ENCODE measurements at places on chromosomes 4 and X.
A peak's percentile ranks its signal among the peaks of the same experiment; 100 is the strongest.

DNA sequence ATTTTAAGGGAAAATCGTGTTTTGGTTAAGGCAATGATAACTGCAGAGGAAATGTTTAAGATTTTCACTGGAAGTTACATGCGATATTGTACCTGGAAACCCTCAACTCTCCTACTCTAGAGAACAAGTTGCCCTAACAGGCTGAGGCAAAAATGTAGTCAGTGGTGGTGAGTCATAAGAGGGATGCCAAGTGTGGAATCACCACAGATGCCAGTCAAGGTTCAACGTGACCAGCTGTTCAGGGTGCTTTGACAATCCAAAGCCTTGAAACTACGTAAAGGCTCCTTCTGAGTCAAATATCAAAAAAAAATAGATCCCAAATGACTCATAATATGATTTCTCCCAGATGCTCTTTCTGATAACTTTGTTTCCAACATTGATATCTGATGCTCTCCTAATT lies 77.9 kb upstream of the AFF2 start:
- peak; percentile 6 for DNase-seq

- DNase-seq: no peak
Observed at GRCh38 chrX:123087326-123087725, 96.8 kb upstream of the GRIA3 start.

GRCh38 chr4:67101612-67102011 lies 443.7 kb downstream of the CENPC start:
- DNase-seq: no peak

DNA sequence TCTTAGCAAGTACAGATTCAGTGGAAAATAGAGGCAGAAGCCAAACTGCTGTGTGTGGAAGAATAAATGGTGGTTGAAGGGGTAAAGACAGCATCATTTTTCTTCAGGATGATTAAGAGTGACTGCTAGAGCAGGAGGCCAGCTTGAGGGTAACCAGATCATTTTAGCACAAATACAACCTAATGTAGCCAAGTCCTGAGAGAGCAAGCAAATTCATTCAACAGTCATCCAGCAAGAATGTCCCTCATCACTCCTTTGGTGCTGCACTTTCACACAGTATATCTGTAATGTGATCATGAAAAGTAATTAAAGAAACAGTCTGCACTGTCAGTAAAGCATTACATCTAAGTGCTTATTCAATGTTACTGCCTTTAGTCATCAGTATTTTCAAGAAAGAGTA lies 44.8 kb downstream of the NPFFR2 start:
- DNase-seq: peak; percentile 8

DNA sequence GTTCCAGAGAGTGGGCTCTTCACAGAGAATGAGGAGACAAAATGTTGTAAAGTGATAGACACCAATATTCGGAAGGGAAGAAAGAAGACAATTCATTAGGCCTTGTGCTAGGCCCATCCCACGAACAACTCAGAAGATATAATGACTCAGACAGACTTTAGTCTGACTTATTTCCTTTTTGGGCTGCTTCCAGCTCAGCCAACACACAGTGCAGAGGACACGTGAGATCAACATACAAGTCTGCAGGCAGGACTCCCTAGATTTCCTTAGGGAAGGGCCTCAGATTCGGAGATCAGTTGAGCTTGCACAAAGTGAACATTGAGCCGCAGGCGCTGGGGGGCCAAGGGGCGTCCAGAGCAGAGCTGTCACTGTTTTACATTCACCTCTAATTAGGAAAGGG lies 290.7 kb upstream of the TENM3 start:
- DNase-seq: peak; percentile 70

GRCh38 chr4:165625281-165625680 lies 246.5 kb downstream of the CPE start:
- DNase-seq: no peak

DNA sequence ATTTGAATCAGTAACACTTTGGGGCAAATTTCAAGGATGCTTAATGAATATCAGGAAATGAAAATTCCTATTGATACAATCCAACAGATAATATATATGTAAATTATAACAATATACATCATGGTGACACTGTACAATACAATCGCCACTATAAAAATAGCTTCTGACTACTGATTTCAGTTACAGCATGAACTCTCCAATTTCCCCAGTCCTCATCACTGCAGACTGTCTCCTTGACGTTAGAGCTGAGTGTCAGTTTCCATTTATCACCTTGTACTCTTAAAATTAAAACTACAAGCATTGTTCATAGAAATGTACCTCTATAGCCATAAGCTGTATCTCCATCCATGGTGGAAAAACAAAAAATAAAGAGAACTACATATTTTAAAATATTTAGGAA lies 23.4 kb downstream of the TBC1D9 start:
- no peak for DNase-seq

DNA sequence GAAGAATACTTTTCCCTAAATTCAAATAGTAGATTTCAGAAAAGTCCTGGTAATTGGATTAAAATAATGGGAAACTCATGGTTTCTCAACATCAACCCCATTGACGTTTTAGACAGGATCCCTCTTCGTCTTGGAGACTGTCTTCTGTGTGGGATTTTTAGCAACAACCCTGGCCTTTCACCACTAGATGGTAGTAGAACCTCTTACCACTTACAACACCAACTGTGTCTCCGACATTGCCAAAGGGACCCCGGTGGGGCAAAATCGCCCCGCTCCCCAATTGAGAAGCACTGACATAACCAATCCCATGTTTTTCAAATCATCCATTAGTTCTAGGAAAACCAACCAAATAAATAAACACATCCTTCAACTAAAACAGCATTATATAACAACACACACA lies 16.9 kb upstream of the ANOS1 start:
- DNase-seq: peak; percentile 23

- DNase-seq: no peak
Observed at GRCh38 chr4:26455571-26455970, 34.7 kb downstream of the CCKAR start.

DNA sequence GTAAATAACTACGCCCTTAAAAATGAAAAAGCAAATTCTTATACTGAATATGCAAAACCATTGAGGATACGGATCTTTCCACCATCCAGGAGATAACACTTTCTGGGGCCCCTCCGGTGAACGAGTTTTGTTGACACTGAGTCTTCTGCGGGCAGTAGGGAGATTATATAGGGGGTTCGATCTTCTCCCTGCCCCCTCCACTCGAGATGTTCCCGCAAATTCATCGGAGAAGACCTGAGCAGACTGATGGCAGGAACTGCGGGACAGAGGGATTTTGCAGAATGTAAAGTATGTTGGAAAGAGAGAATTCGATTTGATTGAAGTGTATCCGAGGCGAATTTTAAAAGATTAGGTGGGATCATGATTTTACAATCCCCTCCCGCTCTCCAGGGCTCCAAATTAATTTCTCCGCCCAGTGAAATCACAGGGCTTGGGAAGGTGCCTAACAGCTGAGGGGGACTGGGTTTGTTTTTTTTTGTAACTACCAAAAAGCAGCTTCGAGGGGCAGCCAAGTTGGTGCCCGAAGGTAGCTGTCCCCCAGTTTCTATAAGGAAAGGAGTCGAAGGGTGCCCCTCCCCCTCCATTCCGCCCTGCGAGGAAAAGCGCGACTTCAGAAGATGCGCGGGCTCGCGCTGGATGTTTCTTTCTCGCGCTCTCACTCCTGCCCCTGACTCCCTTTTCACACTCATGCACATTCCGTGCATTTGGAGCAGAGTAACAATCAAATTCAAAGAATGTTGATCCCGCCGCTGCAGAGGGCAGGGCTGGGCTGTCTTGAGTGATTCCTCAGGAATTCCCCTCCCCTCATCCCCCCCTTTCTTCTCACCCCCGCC lies 1.2 kb downstream of the TMEM255A start:
- peak; percentile 37 for DNase-seq

- no peak for DNase-seq
Observed at GRCh38 chrX:151987108-151987507, 12.6 kb upstream of the GABRE start.

- no peak for DNase-seq
Observed at GRCh38 chrX:111719426-111720210, 38.6 kb downstream of the ALG13 start.

GRCh38 chr4:1600811-1601532 lies 83.1 kb downstream of the FAM53A start:
- DNase-seq: no peak

DNA sequence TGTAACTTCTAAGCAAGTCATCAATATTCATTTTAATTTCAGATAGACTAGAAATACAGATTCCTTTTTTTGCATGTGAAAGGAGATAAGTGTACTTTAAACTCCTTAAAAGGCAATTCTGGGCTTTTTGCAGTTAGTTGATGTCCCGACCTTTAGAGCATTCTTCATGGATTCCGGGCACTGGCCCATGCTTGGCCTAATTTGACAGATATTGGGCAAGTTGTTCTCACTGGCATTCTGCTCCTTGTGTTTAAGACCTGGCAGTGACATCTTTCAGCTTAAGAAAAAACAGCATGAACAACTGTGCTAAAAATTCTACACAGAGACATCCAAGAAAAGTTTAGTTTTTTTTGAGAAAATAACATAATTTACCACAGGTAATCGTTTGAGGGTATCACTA lies 1037.2 kb downstream of the PCDH18 start:
- no peak for DNase-seq

DNA sequence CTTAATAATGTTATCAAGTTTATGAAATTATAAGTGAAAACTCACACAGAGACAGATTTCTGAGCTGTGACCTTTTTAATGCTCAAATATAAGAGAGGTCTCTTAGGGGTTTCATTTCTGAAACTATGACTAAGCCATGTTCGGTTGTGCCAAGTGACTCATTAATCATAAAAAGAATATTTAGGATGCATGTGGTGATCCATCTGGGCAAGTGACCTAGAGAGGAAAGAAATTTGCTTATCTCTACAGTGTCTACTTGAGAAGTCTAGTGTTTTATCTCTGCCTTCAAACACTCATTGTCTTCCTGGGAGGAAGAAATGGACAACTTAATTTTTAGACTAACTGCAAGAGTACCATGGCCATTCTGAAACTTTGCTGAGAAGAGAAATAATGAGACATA lies 545.3 kb upstream of the GRID2 start:
- peak; percentile 37 for DNase-seq

- no peak for DNase-seq
Observed at GRCh38 chr4:8283161-8283560, 13.6 kb downstream of the HTRA3 start.

DNA sequence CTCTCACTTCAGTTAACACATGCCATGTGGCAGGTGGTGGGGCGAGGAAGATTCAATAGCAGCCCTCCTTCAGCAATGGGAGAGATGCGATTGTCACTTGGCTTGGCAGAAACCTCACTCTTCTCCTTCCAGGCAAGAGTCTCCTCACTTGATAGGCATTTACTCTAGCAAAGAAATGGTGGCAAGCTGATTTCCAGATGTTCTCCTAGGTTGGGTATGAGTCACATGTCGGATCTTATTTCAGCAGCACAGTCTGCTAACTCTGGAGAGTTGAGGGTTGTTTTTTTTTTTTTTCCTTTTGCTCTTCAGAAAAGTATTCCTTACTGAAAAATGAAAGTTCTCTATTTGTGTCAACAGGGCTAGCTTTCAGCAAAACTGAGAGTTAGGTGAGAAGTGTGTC lies 119.5 kb upstream of the CHRDL1 start:
- peak; percentile 7 for DNase-seq

GRCh38 chrX:10326578-10326977 lies 169.8 kb downstream of the CLCN4 start:
- DNase-seq: no peak

GRCh38 chr4:15194520-15194919 lies 192.2 kb downstream of the CPEB2 start:
- no peak for DNase-seq

DNA sequence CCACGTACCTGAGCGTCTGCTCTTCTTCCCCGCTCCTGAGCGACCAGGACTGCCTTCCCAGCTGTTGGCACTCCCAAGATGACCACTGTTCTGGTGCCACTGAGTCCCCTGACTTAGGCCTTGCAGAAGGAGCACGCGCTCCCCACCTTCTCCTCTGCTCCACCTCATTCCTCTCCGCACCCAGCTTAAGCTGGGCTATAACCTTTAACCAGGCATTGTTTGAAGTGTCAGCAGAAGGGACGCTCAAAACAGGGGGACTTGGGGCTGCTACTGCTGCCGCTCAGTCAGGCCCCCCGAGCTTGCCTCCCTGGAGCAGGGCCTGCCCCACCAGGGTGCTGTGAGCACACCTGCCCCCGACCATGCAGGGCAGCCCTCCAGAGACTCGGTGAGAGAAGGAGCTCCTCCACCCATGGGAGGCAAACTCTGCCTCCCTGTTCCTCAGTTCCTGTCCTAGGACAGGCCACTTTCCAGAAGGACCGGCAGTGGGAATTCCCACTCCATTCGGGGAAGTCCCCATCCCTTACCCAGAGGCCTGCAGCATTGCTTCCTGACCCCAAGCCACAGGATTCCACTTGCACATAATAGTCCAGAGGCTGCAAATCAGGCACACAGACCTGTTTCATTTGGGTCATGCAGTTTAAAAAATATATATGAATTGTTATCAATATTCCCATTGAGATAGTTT lies 99.7 kb upstream of the ENPP6 start:
- no peak for DNase-seq

GRCh38 chr4:62222121-62222520 lies 1022.0 kb downstream of the ADGRL3 start:
- DNase-seq: no peak

GRCh38 chrX:38660395-38661102 lies 99.2 kb downstream of the TSPAN7 start:
- no peak for DNase-seq

- no peak for DNase-seq
Observed at GRCh38 chr4:2746891-2747695, 9.0 kb downstream of the TNIP2 start.

- peak; percentile 14 for DNase-seq
Observed at GRCh38 chrX:69616457-69617203, 717 bp downstream of the EDA start.

GRCh38 chrX:20522420-20522819 lies 255.7 kb upstream of the RPS6KA3 start:
- no peak for DNase-seq

DNA sequence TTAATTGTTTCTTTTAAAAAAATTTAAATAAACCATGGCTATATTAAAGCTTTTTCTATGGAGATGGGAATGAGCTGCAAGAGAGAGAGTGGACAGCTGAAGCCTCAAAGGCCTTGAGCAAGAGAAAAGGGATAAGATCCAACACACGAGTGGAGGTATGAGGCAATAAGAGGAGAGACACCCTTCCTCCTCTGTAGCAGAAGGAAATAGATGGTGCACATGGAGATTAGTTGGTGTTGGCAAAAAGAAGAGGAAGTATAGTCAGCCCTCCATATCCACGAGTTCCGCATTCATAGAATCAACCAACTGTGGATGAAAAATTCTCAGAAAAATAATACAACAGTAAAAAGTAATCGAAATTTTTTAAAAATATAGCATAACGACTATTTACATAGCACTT lies 3.2 kb downstream of the CXorf38 start:
- DNase-seq: no peak

DNA sequence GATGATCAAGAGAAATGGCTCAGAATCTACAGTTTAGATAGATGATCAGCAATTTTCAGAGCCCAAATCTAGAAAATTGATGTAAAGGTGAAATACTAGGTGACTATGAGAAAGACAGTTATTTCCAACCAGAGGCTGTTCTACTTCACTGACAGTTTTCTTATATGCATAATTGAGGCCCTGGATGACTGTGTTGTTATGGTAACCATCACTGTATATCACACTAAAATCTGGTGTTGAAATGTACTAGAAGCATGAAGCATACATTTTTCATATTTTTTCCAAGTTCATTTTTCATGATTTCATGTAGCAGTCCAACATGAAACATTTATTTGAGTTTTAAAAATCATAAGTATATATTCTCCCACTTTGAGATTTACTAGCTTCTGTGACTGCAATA lies 87.4 kb downstream of the ATXN3L start:
- no peak for DNase-seq
